ENCODE measurements at places on chromosomes 6 and 20.

DNA sequence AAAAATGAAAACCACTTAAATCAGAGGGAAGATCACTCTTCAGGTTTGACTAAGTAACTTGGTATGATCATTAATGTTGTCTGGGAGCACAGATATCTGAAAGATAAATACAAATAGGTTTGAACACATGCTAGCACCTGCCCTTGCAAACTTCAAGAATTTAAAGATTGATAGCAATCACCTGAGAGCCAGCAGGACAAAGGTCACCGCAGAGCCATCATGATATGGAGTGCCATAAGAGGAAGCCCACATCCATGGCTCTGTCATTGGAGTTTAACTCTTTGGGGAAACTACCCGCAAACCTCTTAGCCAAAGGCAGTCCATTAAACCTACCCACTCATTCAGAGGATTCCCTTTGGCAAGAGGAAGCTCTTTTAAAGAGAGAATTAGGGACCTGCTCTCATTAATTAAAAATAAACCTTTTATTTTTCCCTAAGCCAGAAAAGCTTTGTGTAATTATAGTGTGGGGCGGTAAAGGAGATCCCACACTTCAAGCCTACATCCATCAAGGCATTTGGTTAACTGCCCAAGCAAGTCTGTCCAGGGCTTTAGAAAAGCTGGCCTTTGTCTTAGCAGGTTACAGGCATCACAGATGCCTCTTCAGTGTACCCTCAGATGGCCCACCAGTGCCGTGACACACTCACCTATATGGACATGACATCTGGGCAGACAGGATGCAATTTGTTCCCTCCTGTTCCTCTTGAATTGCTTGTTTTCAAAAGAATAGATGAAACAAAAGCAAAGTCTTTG, 73.0 kb downstream of the SASH1 start:
- DNase-seq = no peak

DNA sequence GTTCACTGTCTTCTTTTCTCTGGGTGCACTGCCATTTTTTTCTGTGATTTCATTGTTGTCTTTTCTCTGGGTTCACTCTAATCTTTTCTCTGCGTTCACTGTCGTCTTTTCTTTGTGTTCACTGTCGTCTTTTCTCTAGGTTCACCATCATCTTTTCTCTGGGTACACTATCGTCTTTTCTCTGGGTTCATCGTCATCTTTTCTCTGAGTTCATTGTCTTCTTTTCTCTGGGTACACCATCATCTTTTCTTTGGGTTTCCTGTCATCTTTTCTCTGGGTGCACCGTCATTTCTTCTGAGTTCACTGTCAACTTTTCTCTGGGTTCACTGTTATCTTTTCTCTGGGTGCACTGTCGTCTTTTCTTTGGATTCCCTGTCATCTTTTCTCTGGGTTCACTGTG, 137.6 kb upstream of the MAP3K4 start:
- DNase-seq = no peak

DNA sequence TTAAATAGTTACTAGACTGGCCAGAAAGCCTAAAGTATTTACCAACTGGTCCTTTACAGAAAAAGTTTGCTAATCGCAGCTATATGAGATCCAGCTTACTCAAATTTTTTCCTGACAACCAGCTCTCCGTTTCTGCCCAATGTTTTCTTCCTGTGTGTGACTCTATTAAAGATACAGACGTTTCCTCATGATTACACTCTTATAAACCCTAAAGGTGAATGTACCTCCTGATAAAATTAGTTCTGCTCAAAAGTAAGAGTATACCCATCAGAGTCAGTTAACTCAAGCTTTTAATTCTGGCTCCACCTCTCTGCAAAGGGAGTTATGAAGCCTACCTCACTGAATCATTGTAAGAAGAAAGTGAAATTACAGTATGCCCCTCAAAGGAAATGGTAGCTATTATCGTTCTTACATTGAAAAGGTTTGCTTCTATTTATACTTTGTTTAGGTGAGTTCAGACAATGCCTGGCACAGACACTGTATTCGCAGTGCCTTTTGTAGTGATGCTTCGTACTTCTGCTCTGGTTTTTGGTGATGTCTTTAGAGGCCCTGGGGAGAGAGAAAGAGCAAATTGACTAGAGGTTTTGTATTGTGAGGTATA, 10.2 kb upstream of the MROH8 start:
- no peak for DNase-seq

DNA sequence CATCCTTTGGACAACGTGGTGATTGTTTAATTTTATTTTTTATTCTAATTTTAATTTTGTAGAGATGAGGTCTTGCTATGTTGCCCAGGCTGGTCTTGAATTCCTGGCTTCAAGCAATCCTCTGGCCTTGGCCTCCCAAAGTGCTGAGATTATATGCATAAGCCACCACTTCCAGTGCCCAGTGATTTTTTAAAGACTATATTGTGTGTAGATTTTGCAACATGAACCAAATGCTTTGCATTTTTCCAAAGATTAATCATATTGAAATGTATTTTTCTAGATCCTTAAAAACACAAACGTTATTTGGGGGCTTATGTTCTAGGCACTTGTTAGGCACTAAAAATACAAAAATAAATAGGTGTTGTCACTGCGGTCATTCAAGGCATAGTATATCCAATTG, 117.6 kb upstream of the CCN2 start:
- DNase-seq = no peak

DNA sequence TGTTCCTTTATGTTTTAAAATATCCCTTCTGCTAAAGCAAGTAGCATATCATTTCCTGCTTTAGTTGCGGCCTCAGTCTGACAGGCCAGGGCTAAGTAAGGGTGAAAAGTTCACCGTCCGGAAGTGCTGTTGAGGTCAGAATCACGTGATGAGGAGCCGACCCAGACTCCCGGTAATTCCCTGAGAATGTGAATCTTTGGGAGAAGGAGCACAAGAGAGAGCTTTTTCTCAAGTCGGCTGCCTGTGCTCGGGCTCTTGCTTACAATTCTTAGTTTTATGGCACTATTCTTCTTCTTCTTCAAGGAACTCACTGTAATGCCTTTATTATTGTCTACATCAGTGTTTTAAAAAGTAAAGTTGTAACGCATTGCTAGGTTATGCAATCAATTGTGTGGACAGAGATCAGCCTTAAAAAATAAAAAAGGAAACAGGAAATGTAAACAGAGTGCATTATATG, 309.3 kb downstream of the PRL start:
- no peak for DNase-seq

Measured in activated T-cell treated with anti-CD3 and anti-CD28 coated beads, Interleukin-2, amount 50 U/mL, for 24 hours (primary cell).